ENCODE measurements at places on chromosomes 12 and 14.

DNA sequence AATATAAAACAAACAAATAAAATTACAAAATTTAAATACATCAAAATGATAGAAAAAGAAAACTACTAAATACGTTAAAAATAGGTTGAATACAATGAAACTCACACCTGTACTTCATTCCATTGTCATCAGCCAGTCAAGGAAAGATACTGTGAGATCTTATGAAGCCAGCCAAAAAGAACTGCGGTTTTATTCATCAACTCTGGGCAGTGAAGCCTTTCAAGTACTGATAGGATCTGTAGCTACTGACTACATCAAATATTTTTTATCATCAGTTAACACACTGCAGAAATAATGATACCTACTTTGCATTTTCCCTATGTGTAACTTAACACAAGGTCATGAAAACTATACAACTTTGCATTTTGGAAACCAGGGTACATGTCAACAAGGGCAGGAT lies 46.3 kb upstream of the FAR2 start:
- DNase-seq: no peak

GRCh38 chr12:29674463-29674862 lies 109.3 kb downstream of the TMTC1 start:
- DNase-seq: no peak

DNA sequence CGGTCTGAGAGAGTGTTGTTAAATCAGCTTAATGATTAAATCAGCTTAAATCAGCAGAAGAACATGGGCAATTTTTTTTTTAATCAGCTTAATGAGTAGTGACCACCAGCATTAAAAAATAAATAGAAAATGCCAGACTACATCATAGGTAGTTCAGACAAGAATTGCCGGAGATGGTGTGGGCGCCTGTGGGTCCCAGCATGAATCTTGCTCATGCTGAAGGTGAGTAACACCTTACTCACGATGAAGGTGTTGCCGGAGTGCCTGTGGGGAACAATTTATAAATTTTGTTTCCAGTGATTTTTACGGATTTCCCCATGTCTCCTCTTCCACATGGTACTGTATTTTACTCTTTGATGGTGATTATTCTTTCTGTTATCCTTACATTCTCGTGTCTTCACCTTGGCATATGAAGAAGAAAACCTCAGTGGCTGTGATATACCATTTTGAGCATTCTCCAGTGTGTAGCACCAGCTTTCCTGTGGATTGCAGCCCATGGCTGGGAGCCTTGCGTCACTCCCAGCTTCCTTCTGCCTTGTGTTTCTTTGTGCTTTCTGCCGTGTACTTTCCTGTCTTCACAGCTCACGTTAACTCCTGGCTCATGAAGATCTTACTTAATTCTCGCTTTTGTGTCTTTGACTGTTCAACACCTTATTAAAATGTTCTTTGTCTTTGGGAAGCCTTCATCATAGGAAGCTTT lies 4.7 kb downstream of the TDRD9 start:
- no peak for DNase-seq

- no peak for DNase-seq
Measured at GRCh38 chr12:232731-233614, 19.0 kb upstream of the SLC6A12 start.

- DNase-seq: no peak
Measured at GRCh38 chr14:57987596-57988300, 121.9 kb upstream of the SLC35F4 start.

DNA sequence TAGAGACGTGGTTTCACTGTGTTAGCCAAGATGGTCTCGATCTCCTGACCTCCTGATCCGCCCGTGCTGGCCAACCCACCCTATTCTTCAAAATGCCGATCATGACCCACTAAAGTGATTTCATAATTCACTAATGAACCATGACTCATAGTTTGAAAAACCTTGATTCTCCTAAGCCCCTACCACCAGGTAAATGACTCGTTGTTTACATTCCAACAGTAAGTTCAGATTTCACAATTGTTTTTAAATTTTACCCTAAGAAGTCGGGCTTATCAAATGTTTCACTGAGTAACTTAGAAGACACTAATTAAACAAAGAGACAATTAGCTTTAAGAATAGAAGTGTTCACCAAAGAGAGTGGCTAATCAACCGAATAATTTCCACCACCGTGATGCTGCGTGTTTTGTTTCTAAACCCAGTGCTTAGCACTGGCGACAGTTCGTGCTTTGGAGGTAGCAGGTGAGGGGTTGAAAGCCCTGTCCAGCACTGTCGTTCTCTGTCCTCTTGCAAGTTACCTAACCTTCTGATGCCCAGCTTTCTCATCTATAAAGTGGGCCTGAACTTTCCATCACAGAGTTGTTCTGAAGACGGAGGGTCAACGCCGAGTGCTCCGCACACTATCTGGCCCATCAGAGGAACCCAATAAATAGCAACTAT lies 136.5 kb downstream of the NTF3 start:
- no peak for DNase-seq

DNA sequence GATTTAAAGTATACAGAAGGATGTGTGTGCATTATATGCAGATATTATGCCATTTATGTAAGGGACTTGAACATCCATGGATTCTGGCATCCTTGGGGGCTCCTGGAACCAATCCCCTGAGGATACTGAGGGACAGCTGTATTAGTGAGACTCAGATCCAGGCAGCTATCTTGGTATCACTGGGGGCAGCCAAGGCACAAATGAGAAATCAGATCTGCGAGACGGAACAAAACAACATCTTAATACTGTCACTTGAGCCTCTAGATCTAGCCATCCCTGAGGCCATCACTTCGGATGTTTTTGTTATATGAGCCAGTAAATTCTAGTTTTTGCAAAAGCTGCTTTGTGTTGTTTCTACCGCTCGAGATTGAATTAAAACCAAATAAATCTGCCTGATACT lies 175.1 kb upstream of the SFSWAP start:
- no peak for DNase-seq

GRCh38 chr12:108815875-108816594 lies 41.3 kb downstream of the SSH1 start:
- DNase-seq: no peak

DNA sequence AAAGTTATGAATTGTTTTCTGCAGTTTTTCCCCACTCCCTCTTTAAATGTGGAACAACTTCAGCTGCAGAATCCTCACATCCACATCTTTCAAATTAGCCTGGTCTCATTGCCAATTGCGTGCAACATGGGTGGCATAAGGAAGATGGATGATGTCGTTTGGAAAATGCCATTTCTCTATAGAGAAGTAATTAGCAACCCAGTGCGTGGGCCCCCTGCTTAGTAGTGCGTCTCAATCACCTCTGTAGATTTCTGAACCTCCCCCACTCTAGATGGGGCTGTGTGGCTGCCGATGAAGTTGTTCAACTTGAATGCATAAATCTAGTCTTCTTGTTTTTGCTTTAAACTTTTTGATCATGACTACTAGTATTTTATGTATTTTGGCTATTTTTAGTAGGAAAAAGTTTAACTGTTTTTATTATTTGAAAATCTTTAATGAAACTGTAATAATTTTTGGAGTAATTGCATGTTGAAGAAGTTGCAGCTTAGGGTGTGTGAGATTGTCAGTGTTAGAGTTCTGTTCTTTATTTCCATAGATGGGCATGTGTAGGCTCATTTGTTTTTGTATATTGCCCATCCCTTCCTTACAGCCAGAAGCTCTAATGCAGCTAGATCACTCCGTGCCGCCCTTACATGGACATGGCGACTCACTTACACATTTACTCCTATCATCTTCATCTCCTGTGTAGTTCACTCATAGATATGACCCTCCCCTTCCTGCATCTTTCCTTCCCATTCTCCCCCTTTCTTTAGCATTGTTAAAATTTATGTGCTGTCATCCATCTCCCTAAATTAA lies 358.2 kb downstream of the DIO2 start:
- DNase-seq: no peak

DNA sequence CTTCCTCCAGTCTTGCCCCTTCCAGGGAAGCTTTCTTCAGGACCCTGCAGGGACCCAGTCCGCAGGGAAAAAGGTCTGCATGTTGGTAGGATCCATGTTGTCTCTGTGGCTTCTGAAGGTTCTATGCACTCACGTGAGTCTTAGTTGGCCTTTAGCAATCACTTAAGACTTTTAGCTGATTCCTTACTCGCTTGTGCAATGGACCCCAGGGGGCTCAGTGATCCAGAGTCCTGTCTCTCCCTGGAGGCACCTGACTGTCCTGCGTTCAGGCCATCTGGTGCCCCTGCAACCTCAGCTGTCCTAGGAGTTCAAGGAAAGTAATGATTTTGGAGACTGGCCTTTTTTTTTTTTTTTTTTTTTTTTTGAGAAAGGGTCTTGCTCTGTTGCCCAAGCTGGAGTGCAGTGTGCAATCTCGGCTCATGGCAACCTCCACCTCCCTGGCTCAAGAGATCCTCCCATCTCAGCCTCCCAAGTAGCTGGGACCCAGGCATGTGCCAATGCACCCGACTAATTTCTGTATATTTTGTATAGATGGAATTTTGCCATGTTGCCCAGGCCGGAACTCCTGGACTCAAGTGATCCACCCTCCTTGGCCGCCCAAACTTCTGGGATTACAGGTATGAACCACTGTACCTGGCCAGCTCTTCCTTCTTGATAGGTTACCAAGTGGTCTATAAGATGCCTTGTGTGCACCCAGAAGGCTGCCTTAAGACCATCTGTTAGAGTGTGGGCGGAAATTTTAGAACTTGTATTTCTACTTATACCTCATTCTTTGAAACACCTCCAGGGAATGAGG lies 4.6 kb downstream of the IFI27L2 start:
- DNase-seq: no peak

DNA sequence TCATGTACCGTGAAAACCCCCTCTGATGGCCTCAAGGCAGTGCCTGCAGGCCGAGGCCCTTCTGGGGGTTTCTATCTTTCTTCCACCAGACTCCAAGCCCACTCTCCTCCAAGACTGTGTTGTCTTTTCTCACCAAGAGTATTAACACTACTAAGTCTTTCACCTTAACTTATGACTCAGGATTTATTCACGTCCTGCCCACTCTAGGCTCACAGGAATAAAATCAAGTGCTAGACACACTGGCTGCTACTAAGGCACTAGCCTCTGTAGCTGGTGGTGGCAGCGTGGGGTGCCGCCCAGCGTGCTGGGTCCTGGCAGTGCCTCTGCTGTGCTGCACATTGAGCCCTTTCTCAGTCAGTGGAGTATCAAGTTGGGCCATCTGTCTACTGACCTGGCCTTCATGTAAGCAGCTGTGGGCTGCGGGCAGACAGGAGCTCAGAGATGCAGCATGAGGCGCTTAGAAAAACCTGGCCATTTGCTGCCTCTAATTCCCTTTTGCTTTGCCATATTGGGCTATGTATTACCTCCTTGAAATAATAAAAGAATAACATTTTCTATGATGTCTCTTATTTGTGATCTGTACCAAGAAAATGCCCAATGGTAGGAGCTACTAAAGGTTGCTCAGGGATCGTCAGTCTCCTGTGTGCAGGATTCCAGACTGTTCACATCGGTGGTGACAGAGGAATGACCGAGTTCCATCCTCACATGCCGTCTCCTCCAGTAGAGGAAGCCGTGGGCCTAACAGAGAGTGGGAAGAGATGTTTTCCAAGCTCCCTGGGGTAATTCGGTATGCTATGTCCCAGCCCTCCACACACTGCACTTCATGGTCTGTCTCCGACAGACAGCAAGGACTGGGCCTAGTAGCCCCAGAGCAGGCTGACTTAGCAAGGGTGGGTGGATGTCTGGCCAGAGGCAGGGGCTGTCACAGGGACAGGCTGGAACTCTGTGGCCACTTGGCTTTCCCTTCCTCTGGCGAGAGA lies 39.9 kb downstream of the MAX start:
- DNase-seq: no peak

GRCh38 chr12:30980955-30981662 lies 54.6 kb downstream of the TSPAN11 start:
- peak; percentile 60 for DNase-seq

GRCh38 chr14:73741386-73741875 lies 27.2 kb upstream of the PNMA1 start:
- DNase-seq: no peak

GRCh38 chr14:37114002-37114401 lies 58.4 kb downstream of the SLC25A21 start:
- no peak for DNase-seq

DNA sequence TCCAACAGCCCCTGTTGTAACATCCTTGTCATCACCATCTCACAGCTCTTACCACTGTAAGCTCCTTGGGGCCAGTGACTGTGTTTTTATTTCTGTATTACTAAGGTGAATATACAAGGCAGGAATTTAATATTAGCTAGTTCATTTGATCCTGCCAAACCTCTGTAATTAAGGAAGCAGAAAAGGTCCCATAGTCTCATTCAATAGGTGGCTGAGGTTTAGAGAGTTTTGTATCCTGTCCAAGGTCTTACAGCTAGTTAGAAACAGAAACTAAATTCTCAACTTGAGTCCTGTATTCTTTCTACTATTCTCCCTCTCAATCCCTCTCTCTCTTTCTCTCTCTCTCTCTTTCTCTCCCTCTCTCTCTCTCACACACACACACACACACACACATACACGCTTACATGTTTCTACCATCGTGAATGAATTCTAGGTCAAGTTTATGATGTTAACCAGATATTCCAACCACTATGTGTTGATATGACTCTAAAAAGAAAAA lies 543 bp upstream of the GLIPR1 start:
- DNase-seq: no peak

DNA sequence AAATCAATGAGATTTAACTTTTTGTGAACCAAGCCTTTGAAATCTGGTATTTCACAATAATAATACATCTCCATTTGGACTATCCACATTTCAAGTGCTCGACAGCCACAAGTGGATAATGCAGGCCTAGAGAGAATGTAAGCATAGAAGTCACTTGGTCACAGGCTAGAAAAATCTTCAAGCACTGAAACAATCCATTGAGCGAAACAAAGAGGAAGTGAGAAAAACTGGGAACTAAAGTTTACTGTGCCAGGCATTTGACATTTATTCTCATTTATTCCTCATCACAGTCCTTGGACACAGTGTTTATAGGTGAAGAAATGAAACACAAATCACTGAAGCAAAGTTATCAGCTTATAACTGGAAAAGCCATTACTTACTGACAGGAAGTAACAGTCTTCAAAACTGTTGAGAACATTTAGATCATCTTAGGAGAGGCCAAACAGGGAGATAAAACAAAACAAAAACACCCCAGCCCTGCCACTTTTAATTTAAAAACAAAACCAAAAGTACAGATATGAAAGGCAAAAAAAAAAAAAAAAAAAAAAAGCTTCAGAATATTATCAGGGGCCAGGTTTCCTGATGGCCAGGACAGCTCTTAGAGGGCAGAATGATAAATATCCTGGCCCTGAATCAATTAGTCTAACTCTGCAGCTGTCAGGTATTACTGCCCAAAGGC lies 29.2 kb downstream of the GNS start:
- DNase-seq: no peak

Measured in NCI-H187 treated with DMSO at 0.1 percent for 48 hours (cell line).